Stimulated activated CD4-positive, alpha-beta T cell treated with anti-CD3 and anti-CD28 coated beads, Interleukin-2, amount 100 ng/mL, for 24 hours (primary cell): ENCODE measurements at places on chromosomes 3 and 15.

DNA sequence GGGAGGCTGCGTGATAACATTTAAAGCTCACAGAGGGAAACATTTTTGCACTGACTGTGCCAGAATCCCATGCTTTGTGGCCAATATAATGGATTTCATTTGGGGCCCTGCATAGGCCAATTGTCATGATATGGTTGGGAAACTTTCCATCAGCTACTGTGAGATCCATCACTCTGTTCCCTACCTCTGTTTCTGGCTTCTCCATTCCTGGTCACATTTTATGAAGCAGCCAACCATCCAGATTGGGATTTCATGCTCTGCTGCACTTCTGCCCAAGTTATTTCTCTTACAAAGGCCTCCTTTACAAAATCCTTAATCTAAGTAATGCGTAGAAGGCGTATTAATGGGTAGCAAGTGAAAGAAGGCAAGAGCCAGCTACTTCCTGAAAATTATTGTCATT lies 221.1 kb downstream of the LRTM1 start:
- no peak for DNase-seq

DNA sequence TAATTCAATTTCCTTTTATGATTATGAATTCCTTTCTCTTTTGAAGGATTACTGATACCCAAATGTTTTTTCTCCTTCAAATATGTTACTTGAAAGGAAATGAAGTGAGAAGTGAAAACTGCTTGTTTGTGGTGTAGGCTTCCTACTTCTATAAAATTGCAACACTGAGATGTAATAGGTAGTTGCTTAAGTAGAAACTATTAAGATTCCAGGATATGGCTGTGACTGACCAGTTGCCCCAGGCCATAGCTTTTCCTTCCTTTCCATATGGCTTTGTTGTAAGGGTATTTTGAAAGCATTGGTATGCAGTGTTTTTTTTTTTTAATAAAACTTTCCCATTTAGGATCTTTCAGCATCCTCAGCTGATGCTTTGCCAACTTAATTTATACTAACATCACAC lies 28.5 kb downstream of the DNAJC13 start:
- no peak for DNase-seq

- no peak for DNase-seq
These were observed 2.3 kb downstream of the GNAT1 start for GRCh38 chr3:50193746-50194127.

GRCh38 chr3:98322101-98322500 lies 31.6 kb upstream of the OR5K4 start:
- no peak for DNase-seq

- DNase-seq, result no peak
These were observed 1010.8 kb downstream of the FHIT start for GRCh38 chr3:60240492-60240891.

- no peak for DNase-seq
These were observed 722 bp upstream of the CCDC50 start for GRCh38 chr3:191328383-191328961.

- peak; percentile 91 for DNase-seq
These were observed at the start of gene DISP2 for GRCh38 chr15:40357723-40358470. Gene DISP2, plus strand, starts transcription at chr15:40358219. Its CDS starts 103 bp downstream, at chr15:40358322.

DNA sequence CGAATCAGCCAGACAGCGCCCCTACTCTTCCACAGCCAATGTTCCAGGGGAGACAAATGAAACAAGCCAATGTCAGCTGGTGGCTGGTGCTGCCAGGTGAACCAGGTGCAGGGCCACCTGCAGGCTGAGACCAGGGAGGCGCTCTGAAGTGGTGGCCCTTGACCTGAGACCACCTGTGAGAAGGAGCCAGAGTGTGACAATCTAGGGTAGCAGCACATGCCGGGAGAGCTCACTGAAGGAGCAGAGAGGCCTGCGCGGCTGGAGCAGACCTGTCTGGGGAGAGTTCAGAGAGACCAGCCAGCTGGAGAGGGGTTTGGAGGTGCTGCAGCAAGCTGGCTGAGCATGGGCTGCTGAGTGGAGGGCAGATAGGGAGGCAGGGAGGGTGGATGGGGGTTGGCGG lies 693 bp upstream of the STAB1 start:
- DNase-seq, result no peak
